ENCODE measurements at places on chromosomes 12 and 14.

- DNase-seq: peak; percentile 77
These were observed 20.9 kb upstream of the BLTP3B start for GRCh38 chr12:100163416-100164152.

DNA sequence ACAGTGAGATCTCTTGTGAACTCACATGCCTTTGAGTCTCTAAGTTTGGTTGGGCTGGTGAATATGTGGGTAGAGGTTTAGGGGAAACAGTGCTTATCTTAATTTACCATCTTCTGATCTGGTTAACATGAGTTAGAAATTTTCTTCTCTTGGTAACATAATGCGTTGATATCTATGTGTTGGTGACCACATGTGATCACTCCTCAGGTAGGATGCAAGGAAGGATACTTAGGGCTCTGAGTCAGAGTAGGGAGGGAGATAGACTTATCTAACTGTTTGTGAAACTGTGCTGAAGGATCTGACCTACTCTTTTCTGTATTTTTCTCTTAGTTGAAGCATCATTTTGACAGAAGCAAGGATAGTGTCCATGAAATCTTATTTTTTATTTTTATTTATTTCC is 23.1 kb downstream of the FAM234B start:
- DNase-seq: no peak

DNA sequence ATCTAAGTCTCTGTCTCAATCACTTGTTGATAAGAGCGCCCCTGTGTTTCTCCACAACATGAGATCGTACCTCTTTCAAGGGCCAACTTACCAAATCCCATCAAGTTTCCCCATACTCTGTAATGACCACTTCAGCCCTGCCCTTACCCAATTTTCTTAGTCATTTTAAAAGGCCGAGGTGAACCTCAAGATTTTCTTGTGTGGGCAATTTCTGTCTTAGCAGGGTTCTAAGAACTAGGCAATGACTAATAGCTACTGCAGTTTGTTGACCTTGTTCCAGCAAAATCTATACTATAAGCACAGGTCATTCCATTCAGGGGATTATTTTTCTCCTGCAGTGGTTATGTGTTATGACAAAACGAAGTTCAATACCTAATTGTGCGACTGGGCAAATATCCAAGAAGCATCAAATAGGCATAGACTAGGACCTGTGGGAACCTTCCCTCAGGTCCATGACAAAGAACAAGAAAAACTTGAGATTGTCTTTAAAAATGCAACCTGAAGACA is 359.8 kb downstream of the PCNX1 start:
- no peak for DNase-seq

DNA sequence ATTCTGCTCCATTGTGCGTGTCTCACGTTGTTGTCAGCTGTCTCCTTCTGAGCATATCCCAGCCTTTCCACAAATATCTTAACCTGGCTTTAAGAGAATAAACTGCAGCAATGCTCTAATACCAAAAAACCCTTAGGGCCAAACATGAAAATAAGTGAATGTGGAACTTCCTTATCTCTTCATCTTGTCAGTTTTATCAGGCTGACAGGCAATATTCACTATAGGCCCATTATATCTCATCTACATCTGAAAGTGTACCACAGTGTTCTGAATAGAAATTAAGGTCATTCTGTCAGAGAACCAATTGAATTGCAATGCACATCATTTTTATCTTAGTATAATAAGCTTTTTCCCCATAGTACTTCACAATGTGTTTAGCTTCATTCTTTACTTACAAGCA is 933.1 kb upstream of the FBXO33 start:
- no peak for DNase-seq

GRCh38 chr14:65910108-65910786 is 497.7 kb downstream of the FUT8 start:
- no peak for DNase-seq

DNA sequence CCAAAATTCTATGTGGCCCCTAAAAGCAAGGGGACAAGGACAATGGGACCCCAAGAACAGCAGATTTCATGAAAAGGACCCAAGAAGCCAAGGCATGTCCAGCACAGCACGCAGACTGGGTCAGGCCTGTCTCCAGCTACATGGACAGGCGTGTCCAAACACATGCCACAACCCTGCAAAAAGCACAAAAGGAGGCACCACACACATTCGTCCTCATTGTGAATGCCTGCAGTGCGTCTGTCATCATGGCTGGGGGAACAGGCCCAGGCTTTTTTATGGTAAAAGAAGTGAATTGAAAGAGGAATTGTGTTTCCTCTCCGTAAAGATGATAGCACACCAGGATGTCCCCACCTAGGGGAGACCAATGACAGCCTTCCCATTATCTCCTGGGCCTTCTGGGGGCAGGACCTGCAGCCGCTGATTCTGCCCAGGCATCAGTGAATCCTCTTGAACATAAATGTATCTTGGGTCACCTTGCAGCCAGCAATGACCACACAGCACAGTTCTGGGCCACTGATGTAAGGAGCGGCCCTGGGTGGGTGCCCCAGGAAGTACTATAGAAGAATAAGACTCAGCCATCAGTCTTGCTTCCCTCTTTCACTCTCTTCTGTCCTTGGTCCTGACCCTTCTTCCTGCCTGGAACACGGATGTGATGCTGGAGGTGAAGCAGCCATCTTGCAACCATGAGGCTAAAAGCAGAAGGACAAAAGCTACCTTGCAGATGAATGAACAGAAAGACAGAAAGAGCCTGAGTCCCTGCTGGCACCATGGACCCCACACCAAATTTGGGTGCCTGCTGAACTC is 29.8 kb upstream of the C14orf180 start:
- DNase-seq: no peak

- DNase-seq: no peak
These were observed 36.9 kb downstream of the ITPK1 start for GRCh38 chr14:93078870-93079269.

DNA sequence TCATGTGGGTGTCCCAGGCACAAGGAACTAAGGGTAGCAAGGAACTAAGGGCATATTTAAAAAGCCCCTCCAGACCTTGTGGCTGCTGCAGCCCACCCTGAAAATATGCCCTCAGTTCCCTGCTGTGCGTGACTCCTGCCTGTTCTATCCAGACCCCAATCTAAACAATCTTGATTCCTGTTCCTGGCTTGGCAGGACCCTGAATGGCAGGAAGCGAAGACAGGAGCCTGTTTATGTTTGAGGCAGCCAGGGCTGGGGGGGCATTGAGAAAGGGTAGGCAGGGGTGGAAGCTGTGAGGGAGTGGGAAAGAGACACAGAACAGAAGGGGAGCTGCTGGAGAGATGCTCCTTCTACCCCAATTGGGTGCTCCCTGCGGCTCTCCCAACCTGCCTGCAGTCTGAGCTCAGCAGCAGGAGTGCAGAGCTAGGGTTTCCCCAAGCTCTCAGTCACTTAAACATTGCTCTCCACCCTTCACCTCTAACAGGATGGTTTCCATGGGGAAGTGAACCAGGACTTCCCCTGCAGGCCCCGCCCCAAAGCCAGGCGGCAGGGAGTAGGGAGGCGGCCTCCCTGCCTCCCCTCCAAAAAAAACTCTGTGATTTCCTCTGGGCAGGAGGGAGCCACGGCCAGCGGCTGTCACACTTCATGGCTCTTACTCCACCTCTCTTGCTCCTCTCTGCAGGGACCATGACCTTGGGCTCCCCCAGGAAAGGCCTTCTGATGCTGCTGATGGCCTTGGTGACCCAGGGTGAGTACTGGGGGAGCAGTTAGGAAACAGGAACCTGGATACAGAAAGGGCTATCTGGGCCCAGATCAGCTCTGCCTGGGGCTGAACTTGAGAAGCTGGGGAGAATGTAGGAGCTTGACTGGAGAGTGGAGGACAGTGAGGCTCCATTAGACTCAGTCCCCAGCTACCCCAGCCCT is 4.7 kb downstream of the ACVRL1 start:
- DNase-seq: no peak

DNA sequence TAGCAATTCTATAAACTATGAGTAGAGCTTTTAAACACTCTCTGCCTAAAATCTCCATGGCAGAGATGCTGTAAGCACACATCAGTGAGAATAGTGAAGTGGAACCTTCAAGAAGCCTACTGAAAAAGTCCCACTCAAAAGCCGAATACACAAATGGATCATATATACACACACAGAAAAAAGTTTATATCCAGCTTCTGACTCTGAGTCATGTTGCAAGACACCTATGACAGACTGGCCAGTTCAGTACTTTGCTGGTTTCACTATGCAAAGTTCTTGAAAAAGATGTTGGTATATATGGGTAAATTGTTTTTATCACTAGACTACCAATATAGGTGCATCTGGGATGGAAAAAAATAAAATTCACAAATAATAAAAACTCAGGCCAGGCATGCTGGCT is 126.1 kb downstream of the KCNK10 start:
- DNase-seq: no peak

DNA sequence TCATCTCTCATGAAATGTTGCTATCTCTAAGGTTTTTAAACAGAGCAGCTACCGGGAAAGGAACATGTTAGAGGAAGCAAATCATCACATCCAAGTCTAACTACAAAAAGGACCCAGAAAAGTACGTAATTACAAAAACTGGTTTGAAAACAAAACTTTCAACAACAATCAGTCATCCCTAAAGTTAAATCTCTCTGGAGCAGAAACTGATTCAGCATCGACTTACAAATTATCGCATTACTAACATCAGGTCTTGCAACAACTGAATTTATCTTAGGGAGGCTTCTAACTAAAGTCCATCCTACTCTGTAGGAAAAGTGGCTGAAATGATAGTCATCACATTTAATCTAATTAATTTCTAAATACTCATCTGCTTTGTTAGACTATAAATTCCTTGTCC is 137.0 kb downstream of the MED13L start:
- DNase-seq: no peak

DNA sequence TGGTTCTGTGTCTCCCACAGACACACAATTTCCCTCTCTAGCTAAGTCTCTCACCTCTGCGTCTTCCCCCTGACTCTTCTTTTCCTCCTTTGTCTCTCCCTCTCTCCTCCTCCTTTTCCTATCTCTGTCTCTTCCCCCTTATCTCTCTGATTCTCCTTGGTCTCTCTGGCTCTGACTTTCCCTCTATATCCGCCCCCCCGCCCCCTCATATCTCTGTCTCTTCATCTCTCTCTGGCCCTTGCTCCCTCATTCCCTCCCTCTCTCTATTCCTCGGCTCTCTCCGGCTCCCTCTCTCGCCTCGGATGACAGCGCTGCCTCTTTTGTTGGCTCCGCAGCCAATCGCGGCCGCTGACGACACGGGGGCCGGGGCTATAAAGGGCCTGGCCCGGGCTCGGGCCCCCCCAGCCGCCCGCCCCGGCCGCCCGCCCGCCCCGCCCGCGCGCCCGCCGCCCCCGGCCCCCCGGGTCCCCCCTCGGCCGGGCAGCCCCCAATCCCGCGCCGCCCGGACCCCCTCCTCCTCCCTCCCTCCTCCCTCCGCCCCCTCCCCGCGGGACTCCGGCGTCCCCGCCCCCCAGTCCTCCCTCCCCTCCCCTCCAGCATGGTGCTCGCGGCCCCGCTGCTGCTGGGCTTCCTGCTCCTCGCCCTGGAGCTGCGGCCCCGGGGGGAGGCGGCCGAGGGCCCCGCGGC is at the start of gene GDF11:
GDF11 (plus strand) TSS at position 404 of the 687 bp plus-strand sequence; CDS start at position 599, 195 bp downstream.
- peak; percentile 80 for DNase-seq

GRCh38 chr12:41333974-41334373 is 145.9 kb downstream of the PDZRN4 start:
- DNase-seq: no peak

DNA sequence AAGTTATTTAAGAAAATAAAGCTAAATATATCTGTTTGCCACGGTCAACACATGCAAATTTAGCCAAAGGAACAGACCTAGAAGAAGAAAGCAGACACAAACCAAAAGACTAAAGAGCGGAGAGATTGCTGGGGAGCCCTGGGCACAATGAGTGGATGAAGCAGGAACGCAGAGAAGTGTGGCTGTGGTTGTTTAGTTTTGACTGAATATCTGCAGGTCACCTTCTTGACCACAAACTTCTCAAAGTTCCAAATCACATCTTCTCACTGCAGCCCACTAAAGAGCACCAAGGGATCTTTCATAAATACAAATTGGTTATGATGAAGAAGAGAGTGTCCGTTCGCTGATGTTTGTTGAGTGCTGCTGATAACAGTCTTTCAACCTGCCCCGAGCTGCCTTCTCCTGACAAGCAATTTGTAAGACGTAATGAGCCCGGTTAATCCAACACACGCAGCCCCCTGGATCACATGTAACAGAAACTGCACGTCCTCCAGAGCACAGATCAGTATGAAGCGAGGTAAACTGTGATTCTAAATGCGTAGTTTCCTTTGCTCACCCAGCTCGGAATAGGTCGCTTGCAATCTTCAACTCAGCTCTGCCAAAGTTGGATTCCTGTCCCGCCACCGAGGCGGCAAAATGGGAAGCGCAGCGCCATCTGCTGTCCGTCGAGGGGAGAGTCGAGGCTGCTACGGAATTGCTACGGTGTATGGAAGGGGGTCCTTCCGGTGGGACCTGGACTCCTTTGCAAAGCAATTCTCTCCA is 120.8 kb downstream of the GXYLT1 start:
- peak; percentile 71 for DNase-seq

- DNase-seq: no peak
These were observed 40.5 kb downstream of the ESR2 start for GRCh38 chr14:64253672-64254071.

DNA sequence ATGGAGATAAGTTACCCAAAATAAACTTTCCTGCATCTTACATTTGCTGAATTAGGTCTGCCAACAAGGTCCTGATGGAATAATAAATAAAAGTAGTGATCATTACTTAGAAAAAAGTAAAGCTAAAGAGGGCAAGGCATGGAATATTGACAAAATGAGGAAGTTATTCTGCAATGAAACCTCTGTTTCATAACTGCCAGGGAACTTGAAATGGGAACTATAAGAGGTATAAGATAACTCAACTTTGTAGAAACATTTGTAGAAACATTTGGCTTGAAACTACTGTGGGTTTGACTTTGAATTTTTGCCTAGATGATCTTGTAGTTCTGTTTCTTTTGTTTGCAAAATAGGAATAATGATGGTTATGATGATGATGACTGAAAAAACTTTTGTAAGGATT is 18.7 kb upstream of the YBX3 start:
- no peak for DNase-seq

DNA sequence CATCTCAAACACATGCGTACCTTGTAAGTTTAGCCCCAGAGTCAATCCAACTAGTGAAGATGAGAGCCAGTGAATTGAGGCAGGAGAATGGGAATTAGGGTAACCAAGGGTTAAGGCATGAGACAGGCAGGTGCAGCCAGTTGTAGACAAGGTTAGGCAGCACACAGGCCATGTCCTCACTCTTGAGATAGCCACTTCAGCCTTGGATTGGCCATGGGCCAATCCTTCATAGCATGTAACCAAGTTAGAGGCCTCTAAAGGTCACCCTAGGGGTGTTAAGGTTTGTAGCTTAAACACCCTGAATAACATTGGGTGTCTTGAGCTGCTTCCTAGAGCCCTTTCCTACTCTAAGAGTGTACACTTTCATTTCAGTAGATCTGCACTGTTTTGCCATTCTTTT is 208.2 kb upstream of the RBM19 start:
- DNase-seq: no peak

DNA sequence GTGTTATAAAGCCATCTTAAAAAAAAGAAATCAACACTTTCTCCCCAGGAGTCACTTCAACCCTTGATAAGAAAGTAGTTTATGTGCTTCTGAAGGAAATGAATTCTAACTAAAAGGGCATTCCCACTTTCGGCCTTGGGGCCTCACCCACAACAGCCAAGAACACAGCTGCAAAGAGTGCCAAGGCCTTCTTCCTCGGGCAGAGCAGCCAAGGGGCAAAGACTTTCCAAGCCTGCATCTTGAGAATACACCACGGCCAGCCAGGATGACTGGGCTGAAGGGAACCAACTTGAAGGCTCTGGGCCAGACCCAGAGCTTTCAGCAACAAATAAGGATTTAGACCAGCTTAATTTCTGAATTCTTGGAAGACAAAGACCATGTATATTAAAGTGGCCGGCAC is 60.4 kb upstream of the FOXN3 start:
- DNase-seq: no peak

- no peak for DNase-seq
These were observed 46.9 kb upstream of the CAND1 start for GRCh38 chr12:67222302-67222701.
